Fibroblast of the aortic adventitia (primary cell): ENCODE measurements at places on chromosomes 11 and 22.
A peak's percentile ranks its signal among the peaks of the same experiment; 100 is the strongest.

- DNase-seq, result no peak
Measured at GRCh38 chr11:115672412-115672811, 168.2 kb upstream of the CADM1 start.

- DNase-seq, result no peak
Measured at GRCh38 chr11:68418648-68419047, 41.9 kb upstream of the PPP6R3 start.

GRCh38 chr22:47842119-47842518 is 1079.7 kb downstream of the TBC1D22A start:
- no peak for DNase-seq

- peak; percentile 10 for DNase-seq
Measured at GRCh38 chr11:23727794-23728193, 769.1 kb upstream of the LUZP2 start.

- DNase-seq, result no peak
Measured at GRCh38 chr11:82959987-82960778, 58.6 kb downstream of the DDIAS start.

DNA sequence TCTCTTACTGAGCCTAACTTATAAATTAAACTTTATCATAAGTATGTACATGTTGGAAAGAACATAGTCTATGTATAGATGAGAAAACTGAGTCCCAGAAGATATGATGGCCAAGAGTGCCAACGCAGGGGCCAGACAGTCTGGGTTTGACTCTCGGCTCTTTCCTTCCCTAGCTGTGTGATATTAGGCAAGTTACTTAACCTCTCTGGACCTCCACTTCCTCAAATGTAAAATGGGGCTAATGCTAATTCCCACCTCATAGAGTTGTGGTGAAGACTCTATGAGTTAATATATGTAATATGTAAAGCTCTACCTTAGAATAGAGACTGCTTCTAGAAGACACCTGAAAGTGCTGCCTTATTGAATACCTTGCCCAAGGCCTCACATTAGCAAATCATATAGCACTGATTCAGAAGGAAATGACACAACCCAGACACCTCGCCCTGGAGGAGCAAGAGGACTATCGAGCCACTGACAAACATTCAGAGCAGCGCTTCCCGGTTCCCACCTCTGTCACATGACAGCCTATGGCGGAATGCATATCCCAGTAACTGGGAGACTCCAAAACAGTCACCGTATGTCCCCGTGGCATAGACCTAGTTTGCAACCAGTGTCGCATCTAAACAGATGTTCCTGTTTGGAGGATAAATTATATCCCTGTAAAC is 11.3 kb upstream of the CCDC86 start:
- DNase-seq, result no peak

- no peak for DNase-seq
Measured at GRCh38 chr22:35834061-35834460, 116.4 kb downstream of the APOL5 start.

- DNase-seq, result no peak
Measured at GRCh38 chr11:117547195-117547850, 219.7 kb downstream of the CEP164 start.

GRCh38 chr22:39634530-39635405 is 64.2 kb downstream of the CACNA1I start:
- DNase-seq, result peak; percentile 81

GRCh38 chr11:33778675-33779074 is 4.4 kb upstream of the FBXO3 start:
- peak; percentile 85 for DNase-seq

- peak; percentile 91 for DNase-seq
Measured at GRCh38 chr11:76025068-76025467, 181.2 kb downstream of the WNT11 start.

GRCh38 chr11:70186936-70187335 is 16.2 kb upstream of the FADD start:
- no peak for DNase-seq

DNA sequence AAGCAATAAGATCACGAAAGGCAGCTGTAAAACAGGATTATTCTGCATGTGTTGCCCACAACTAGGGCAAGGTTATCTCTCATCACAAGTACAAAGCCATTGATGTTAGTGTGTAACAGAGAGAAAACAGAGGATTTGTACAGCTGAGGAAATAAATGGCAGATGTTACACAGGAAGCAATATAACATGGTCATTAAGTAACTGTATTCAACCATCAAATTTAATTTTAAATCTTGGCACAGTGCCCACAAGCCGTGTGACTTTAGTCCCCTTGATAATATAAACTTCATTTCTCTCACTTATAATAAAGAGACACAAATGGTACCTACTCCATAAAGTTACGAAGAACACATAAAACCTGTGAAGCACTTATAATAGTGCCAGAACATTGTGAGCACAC is 17.3 kb downstream of the OR51E2 start:
- DNase-seq, result no peak

GRCh38 chr11:14308114-14308896 is 50.7 kb downstream of the RRAS2 start:
- peak; percentile 66 for DNase-seq

DNA sequence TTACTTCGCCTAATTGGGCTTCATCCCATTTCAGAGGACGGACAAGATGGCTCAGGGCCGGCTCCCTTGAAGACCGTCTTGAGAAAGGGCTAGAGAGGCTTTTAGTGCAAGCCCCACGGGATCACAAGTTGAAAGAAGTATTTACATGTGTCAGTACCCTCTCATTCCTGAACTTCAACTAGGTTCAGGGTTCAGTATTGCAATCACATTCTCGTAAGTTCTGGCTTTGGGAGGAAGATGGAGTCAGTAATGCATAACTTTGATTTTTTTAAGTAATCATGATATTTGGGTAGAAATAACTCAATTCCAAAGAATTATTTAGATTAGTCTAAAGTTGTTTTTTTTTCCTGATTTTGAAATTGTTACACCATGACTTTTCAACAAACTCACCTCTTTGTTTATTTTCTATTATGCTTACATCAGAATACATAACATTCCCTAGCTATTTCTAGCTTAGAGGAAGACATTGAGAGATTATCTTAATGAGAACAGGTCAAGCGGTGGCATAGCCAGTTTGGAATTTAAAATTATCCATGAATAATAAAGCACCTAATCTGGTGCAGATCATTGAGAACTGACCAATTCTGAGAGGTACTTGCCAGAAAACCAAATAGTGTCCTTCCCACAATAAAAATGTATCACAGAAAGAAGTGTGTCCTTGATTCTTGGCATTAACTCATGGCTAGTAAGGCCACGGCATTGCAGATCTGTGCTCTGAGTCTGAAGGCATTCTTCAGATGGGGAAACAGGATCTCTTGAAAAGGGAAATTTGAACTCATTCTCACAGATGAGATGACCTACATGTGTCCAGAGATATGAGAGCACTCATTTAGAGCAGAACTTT is 92.1 kb upstream of the BLID start:
- peak; percentile 88 for DNase-seq

- DNase-seq, result no peak
Measured at GRCh38 chr11:13883042-13883441, 79.5 kb upstream of the SPON1 start.

DNA sequence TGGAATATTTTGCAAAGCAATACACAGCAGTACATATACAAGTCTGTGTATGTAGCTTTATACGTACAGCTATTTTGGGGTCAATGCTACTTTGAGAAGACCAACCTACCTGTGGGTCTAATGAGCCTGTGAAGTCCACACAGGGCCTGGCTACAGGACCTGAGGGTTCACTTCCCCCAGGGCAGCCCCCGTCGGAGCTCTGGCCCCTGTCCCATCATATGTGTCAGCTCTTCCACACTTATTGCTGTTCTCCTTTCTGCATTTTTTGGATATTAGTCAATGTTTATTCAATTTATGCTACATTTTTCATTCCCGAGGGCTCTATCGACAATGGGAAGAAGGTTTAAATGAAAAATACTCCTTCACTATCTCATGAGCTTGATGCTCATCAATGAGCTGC is 1473.6 kb downstream of the BRD1 start:
- no peak for DNase-seq

DNA sequence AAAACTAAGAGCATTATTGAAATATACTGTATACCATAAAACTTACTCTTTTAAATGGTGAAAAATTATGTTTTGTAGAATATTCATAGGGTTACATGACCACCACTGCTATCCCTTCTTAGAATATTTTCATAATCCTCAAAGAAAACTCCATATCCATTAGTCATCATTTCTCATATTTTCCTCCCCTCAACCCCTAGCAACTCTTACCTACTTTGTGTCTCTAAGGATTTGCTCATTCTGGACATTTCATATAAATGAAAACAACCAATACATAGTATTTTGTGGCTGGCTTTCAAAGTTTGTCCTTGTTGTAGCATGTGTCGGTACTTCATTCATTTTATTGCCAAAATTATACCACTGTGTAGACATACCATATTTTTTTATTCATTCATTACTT is 863.8 kb downstream of the KCNA4 start:
- no peak for DNase-seq

- DNase-seq, result no peak
Measured at GRCh38 chr11:40445391-40445790, 1014.1 kb downstream of the LRRC4C start.

DNA sequence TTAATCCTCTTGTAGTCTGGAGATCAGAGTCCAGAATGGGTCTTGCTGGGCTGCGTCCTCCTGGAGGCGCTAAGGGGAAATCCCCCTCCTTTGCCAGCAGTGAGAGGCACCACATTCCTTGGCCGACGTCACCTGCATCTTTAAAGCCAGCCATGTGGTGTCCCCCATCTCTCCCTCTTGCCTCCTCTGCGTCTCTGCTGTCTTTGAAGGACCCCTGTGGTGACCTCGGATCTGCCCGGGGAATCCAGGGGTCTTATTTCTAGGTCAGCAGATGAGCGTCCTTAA is 27.2 kb upstream of the PARVB start:
- DNase-seq, result no peak

DNA sequence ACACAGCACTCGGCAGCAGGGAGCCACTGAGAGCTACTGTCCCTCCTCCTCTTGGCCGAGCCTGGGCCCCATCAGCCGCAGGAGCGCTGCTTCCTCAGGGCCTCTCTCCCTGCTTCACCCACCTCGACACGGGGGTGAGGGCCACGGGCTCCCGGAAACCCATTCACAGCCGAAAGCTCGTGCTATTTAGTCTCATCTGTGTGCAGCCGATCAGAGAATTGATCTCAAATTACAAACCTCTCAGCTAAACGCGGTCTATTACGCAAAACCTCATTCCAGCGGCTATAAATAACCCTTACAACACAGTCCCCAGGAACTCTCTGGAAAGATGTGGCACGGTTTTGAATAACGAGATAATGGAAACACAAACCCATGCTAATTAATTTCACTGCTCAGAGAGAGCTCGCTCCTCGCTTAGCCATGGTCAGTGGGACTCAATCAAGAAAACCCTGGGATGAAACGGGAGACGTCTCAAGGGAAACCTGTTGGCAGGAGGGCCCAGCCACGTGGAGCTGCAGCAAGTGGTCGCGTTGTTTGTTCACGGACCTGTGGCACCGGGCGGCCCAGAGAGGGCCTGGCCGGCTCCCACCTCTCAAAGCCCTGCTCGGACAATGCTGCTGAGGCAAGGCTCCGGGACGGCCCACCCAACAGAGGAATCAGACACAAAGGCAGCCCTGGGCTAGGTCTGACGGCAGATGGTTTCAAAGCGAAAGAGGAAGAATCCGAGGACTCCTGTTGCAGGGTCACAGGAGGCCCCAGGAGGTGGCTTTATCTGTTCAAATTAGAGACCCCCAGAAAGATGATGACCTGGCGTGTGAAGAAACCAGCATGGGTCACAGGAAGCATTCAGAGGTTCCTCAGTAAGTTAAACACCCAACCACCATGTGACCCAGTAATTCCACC is 210.5 kb downstream of the CTTN start:
- peak; percentile 34 for DNase-seq

DNA sequence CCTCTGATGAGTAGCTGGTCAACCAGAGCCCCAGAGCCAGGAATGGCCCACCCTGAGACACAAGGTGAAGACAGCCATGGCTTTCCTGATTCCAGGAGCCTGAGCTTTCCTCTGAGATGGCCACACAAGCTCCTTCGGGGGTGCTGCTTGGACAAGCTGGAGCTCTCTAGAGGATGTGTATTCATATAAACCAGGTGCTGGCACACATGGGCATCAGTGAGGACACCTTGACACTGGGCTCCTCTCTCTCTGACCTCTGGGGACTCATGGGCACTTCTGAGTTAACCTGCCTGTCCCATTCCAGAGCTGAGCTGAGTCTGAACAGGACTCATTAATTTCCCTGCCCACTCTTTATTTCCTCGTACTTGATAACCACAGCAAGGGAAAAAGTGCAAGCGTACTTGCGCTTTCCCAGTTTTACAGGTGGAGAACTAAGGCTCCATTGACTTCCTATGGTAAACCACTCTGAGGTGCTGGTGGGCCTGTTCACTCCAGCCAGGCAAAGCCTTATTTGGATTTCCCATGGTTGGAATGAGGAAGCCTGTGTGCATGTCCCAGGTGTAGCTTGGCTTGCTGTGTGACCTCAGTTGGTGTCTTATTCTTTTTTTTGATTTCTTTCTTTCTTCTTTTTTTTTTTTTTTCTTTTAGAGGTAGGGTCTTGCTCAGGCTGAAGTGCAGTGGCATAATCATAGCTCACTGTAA is 25.4 kb downstream of the INSC start:
- DNase-seq, result no peak

DNA sequence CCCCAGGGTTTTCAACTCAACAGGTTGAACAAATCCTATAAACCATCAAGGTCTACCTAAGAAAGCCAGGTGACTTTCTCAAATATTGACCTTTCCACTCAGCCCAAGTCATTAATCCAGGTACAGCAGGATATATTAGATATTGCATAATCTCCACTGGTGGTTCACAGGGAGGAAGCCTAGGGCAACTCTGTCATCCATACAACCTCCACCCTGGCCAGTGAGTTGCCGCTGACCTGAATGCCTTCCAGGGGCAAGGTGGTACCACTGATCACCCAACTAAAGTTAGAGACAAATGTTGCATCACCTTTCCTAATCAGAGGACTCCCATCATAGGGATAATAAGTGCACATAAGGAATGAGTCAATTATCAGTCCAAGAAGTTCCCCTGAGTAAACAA is 22.9 kb downstream of the GUCD1 start:
- DNase-seq, result no peak

DNA sequence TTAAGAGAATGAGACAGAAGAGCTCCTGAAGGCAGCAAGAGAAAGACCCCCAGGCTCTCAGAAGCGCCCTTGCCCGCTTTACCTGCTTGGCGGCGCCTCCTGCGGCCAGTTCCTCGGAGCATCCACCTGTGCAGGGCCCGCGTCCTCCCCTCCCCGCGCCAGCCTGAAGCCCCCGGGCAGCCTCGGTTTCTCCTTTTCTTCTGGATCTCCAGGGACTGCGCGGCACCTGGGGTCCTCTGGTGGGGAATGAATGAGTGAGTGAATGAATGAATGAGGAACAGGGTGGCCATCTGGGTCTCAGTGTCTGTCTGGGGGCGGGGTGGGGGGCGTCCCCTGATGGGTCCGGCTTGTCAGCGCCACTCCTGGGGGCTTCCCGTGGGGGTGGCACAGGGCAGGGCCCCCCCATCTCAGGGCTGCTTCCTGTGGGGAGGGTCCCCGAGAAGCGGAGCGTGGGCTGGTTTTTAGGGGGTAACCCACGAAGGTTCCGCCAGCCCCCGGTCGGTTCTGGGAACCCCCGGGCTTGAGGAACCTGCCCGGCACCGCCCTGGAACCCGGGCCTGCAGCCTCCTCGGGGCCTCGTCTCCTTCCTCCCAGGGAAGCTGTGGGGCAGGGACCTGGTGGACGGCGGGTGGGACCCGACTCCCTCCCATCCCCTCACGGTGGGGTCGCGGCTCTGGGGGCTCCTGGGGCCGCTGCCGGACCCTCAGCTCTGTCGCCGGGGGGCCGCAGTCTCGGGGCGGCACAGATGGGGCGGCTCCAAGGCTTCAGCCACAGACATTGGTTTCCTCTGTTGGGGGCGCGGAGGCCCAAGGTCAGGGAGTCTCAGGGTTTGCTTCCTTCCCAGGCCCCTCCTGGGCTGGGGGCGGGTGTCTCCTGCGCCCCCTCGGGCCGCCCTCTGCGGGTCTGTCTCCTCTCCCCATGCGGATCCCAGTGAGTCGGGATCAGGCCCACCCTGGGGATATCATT is 8.3 kb upstream of the KRTAP5-7 start:
- no peak for DNase-seq
